ENCODE measurements at places on chromosomes 5 and 9. TPM values are rescaled to one million over a fixed set of nuclear protein-coding genes. Genes with fewer than 3 reads are reported as not detected.

GRCh38 chr5:142461028-142461590 lies 136.3 kb upstream of the SPRY4 start:
- no peak for DNase-seq

Gene TRIO
- total RNA-seq, result 6.8 TPM

- no peak for DNase-seq
Observed at GRCh38 chr9:12697719-12698118, 4.5 kb downstream of the TYRP1 start.

GRCh38 chr5:148336704-148337435 lies 1.5 kb downstream of the SPINK9 start:
- no peak for DNase-seq

DNA sequence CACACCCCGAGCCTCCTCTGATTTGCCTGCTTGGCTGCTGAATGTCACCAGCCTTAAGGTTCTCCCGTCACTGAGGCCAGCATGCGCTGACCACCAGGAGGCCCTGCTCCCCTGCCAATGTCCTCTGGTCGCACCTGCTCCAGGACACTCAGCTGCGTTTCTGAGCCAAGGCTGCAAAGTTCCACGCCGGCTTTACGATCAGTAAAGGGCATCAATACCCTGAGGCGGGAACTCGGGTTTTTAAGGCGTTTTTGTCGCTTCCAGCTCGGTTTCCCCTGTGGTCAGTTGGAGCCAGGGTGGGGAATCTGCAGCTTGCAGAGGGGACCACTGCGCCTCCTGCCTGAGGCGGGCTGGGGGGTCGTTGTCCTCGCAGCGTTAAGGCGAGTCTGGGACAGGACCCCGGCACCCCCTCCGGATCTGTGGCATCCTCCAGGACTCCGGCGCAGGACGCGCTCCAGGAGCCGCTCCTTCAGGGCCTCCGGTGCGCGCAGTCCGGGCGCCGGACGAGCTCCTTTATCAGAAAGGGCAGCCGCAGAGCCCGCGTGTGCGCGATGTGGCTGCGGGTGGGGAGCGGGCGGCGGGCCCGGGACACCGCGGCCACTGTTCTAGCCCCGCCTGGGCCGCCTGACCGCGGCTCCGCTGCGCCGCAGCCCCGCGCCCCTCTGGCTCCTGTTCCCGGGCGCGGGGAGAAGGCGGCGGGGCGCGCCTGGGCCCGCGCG lies 24.1 kb upstream of the FLT4 start:
- DNase-seq, result no peak

GRCh38 chr9:133148199-133149129 lies 15.2 kb downstream of the GBGT1 start:
- peak; percentile 78 for DNase-seq

DNA sequence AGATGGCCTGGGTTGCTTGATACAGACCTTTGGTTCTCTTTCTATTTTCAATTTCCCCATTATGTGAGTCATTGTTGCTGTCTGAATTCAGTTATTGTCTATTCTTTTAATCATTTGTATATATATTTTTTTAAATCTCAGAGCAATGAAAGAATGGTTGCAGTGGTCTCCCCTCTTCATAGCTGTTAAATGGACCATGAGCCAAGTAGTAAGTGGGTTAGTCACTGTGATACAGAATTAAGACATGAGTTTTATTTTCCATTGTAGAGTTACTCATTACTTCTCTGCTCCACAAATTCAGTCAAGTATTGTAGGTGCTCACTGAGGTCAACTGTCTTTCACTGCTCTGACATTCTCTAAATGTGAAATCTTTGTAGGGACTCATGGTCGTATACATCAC lies 174.6 kb upstream of the GRAMD2B start:
- no peak for DNase-seq

DNA sequence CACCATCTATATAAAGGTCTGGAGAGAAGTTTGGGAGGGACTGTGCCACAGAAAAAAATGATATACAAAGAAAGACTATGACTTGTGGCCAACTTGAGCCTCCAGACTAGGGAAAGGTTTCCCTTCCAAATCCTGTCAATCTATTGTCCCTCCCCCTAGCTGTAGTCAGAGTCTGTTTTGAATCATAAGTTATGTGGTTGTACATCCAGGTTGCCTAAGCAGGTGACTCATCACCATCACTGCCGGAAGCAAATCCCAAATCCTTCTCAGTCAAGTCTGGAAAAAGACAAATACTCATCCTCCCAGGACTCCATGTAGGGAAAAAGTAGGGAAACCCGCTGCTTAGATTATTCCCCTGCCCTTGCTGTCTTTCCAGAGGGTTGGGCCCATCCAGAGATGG lies 235.7 kb downstream of the CDK5RAP2 start:
- no peak for DNase-seq

Gene PCDHA3
- not detected for total RNA-seq

GRCh38 chr5:88824892-88825583 lies 57.9 kb downstream of the MEF2C start:
- DNase-seq, result no peak

Gene SLC6A19
- not detected for total RNA-seq

DNA sequence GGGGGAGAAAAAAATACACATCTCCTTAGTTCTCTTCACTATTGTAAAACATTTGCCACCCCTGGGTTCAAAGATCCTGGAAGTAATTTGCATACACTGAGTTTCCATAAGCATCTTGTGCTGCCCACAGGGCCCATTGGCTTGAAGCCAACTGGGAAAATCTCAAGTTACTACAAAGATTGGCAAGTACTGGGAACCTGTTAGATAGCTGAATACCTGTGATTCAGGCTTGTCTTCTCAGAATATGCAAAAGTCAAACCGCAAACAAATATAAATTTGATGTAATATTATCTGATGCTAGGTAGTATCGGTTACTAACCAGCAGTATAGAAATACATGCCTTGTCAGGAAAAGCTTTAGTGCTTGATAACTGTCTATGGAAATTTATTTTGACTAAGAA lies 156.9 kb upstream of the FST start:
- DNase-seq, result no peak

DNA sequence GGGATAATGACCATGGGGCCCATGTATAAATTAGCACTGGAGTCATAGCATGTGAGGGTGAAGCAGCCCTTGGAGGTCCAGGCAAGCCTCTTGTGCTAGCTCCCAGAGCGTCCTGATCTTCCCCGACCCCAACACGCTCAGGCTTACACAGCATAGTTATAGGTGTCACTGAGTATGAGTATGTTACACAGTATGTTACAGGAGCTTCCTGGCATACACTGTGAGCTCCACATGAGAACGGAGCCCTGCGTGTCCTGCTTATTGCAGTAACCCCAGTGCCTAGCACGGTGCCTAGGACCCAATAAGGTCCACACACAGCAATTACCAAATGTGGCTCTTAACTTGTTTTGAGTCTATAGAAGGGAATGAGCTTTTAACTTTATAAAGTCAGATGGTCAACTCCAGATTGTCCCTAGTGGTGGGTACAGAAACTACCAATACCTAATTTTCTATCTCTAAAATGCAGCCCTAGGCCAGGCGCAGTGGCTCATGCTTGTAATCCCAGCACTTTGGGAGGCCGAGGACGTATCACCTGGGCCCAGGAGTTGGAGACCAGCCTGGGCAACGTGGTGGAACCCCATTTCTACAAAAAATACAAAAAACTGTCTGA lies 64.1 kb downstream of the PLAC8L1 start:
- DNase-seq, result no peak

Gene CNOT6
- 50.7 TPM for total RNA-seq

Gene EGFL7
- total RNA-seq, result 0.36 TPM

DNA sequence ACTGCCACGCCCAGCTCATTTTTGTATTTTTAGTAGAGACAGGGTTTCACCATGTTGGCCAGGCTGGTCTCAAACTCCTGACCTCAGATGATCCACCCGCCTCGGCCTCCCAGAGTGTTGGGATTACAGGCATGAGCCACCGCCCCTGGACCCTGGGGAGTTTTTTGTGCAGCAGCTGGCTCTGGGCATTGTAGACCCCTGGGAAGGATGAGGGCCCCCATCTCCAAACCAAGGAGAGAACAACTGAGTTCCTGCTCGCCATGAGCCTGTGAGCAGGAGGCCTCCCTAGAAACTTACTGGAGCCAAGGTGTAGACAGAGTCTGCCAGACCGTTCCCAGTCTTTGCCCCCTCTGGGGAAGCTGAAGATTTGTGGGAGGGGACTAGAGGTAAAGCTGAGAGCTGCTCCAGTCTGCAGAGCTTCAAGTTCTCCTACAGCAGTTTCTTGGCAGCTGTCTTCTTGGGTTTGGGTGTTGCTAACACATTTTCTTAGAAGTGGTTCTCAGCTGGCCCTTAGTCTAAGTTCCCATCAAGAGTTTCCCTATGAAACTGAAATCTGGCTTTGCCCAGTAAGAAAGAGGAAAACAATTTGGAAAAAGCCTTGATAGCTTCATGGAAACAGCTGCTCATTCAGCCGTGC lies 12.4 kb downstream of the NUDT2 start:
- DNase-seq, result no peak

Gene REEP2
- 0.75 TPM for total RNA-seq

Data from naive thymus-derived CD8-positive, alpha-beta T cell (primary cell).